ENCODE measurements at places on chromosomes 16 and 17.

DNA sequence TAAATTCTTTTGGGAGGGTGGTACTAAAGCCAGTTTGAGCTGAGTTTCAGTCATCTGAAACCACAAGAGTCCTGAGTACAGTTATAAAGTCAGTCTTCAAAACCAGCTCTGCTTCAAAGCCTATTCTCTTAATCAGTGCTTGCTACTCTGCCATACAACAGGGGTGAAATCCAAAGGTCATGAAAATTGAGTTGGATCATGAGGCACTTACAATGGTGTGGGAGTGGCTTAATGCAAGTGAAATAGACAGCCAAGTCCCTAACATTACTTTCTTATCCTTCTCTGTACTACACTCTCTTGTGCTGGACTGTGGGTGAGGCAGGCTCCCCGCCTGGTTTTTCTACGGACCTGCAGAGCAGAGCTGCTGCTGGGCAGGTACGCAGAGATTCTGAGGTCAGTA lies 12.4 kb downstream of the CBLN1 start:
- DNase-seq: no peak

- no peak for DNase-seq
Measured at GRCh38 chr17:37700881-37701280, 44.0 kb downstream of the HNF1B start.

DNA sequence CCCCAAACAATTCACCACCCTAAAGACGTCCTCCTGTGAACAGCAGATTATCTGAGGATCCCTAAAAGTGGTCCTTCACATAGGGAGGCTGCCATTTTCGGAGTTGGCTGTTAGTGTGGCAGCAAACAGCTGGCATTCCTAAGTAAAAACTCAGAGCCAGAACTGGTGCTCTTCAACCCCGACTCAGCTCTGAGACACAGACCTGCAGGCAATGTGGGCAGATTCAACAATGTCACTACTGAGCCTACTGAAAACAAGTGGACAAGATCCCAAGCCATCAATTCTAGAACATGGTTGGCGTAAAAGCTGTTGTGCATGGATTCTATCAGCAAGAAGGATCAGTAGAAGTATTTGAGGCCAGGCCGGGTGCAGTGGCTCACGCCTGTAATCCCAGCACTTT lies 247.2 kb downstream of the NTN1 start:
- DNase-seq: no peak

DNA sequence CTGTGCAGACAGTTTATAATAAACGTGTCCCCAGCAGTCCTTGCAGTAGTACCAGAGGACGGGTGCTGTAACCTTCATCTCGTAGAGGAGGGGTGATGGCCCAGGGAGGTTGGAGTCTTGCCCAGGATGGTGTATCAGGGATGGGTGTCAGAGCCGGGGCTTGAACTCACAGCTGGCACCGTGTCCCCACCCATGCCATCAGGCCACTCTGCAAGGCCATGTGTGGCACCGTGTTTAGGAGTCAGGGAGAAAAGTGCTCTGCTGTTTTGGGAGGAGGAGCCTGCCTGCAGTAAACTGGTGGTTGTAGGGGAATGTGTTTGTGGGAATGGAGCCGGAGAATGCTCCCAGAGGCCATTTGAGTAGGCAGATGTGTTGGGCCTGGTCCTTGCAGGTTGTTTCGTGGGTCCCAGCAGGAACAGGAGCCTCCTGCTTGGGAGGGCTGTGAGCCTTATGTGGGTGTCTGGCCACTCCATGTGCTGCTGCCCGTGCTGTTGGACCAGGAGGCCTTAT lies 1.7 kb downstream of the ADORA2B start:
- DNase-seq: no peak

DNA sequence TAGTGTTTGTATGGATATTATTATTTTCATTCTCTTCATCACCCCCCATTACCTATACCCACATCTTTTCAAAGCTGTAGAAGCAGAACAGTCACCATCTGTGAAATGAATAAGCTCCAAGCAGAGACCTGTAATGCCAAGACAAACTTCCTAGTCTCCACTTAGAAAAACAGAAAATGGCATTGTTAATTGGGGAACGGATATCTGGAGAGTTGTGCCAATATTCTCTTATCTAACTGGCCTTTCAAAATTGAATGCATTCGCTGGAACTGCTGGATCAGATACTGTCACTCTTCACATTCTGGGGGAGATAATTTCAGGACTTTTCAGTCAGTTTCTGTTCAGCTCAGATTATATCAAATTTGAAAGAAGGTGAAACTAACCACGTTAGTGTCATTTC lies 464.4 kb upstream of the GOT2 start:
- DNase-seq: no peak

DNA sequence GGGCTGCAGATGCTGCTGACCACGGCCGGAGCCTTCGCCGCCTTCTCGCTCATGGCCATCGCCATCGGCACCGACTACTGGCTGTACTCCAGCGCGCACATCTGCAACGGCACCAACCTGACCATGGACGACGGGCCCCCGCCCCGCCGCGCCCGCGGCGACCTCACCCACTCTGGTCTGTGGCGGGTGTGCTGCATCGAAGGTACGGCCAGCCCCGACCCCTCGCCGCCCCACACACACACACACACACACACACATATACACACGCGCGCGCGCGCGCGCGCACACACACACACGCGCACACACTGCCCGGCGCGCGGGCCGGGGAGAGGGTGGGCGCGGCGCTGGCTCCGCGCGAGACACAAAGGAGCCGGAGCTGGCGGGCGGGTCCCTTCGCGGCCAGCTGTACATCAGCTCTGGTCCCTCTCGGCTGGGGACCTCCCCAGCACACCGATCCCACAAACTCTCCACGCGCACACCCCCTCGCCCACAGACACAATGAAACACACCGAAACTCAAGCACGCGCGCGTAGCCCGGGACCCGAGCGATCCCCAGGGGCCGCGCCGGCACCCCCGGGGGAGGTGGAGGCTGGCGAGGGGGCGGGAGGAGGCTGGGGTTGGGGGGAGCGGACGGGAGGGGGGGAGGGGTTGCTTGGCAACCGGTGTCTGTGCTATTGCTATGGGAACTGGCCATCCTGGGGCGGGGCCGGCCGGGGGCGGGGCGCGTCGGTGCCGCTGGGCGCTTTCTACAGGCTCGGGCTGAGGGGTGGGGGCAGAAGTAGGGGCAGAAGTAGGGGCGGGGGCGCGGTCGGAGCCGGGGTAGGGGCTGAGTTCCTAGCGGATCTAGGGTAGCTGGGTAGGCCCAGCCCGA lies 658 bp downstream of the CACNG4 start:
- DNase-seq: no peak

- DNase-seq: no peak
Measured at GRCh38 chr17:49388290-49388640, 26.2 kb upstream of the ZNF652 start.

GRCh38 chr16:66480265-66481080 lies 53.4 kb downstream of the BEAN1 start:
- DNase-seq: no peak

- no peak for DNase-seq
Measured at GRCh38 chr16:86307514-86307903, 202.8 kb upstream of the FOXF1 start.

DNA sequence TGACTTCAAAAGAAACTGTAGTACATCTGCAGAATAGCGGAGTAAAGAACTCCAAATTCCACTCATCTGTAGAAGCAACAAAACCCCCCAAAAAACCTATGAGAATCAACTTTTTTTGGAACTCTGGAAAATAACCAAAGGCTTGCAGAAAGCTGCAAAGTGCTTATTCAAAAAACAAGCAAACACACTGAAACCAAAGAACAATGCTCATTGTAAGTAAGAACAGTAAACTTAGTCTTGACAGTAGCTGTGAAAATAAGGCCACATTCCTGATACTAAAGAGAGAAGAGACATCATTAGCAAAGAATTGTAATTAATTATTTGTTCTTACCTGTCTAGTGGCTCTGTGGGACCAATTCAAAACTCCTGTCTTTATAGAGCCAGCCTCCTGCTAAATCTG lies 534.3 kb upstream of the C16orf82 start:
- no peak for DNase-seq

- no peak for DNase-seq
Measured at GRCh38 chr17:17058304-17058703, 16.0 kb downstream of the MPRIP start.

DNA sequence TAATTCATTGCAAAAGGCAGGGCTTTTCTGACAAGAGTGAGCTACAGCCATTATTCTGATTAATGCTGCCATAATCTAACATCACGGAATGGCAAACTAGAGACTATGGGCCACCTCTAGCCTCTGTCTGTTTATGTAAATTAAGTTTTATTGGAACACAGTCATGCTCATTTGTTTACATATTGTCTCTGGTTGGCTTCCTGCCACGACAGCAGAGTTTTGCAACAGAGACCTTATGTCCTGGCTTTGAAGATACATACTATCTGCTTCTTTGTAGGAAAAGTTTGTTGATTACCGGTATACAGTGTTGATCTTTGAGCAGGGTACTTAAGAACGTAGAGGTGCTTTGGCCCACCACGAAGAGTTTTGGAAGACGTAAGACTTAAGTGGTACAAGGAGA lies 715.9 kb upstream of the RBFOX1 start:
- DNase-seq: peak; percentile 44

DNA sequence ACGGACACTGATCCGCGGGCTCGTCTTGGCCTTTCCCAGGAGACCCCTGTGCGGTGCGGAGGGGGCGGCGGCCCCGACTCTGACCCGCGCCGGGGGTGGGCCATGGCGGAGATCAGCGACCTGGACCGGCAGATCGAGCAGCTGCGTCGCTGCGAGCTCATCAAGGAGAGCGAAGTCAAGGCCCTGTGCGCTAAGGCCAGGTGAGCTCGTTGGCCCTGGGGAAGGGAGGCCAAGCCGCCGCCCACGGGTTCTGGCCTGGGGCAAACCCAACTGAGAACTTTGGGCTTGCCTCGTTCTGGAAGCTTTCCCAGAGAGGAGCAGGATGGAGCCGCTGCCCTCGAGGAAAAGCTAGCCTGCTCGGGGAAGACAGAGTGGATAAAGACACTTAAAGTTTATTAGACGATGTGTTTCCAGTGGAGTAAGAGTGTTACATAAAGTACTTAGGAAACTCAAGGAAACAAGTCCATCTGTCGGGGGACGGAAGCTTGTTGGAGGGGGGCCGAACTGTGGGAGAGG lies 540 bp downstream of the PPP4C start:
- no peak for DNase-seq

GRCh38 chr16:12356632-12357340 lies 380.3 kb downstream of the SNX29 start:
- no peak for DNase-seq

DNA sequence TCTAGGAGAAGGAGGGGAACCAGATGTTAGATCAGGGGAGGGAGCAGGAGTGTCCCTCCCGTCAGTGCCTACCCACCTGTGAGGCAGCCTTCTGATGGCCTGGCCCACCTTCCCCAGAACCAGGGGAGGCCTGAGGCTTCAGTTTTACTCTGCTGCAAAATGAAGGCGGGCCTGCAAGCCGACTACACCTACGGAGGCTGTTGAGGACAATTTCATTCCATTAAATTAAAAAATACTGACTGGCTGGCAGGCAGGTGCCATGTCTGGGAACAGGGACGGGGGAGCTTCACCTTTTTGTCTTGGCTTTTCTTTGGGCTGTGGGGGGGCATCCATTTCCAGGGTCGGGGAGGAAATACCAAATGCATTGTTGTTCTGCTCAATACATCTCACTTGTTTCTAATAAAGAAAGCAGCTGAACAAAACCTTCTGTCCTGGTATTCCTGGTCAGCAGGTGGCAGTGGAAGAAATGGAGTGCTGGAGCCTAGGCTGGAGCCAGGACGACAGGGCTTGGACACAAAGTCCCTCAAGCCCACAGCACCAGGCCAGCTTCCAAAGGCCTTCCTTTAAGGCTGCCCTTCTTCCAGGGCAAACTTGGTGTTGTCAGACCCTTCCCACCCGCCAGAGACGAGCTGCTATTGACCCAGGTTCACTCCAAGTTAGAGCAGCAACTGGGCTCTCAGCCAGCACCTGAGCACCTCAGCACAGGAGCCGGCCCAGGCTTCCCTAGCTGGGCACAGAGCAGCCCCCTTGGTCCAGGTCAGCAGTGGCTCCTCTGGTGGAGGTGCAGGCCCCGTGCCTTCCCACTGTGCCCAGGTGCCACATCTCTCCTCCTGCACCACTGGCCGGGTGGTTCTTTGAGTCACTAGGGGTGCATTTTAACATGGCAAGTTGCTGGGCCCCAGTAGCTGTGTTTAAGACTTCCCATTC lies 23.5 kb downstream of the PLCD3 start:
- DNase-seq: no peak

GRCh38 chr17:49521088-49521450 lies 26.0 kb downstream of the NGFR start:
- no peak for DNase-seq

- peak; percentile 72 for DNase-seq
Measured at GRCh38 chr17:72421128-72422092, 300.6 kb downstream of the SOX9 start.

GRCh38 chr17:21293831-21294210 lies 9.3 kb downstream of the MAP2K3 start:
- no peak for DNase-seq
